Stimulated activated memory B cell treated with anti-CD40 and anti-IgM and Interleukin-4, amounts not matched to agents 10 μg/mL and 1 μg/mL and 100 μg/mL, for 72 hours (primary cell): ENCODE measurements at places on chromosomes 1 and 21.
A peak's percentile ranks its signal among the peaks of the same experiment; 100 is the strongest.

- ATAC-seq, result no peak
Measured at GRCh38 chr1:199550199-199551065, 477.1 kb upstream of the NR5A2 start.

GRCh38 chr1:220121791-220122530 lies 28.0 kb downstream of the IARS2 start:
- ATAC-seq, result no peak

- ATAC-seq, result no peak
Measured at GRCh38 chr21:18340387-18340942, 63.1 kb downstream of the TMPRSS15 start.

- ATAC-seq, result no peak
Measured at GRCh38 chr1:91655912-91656449, 155.3 kb downstream of the CDC7 start.

DNA sequence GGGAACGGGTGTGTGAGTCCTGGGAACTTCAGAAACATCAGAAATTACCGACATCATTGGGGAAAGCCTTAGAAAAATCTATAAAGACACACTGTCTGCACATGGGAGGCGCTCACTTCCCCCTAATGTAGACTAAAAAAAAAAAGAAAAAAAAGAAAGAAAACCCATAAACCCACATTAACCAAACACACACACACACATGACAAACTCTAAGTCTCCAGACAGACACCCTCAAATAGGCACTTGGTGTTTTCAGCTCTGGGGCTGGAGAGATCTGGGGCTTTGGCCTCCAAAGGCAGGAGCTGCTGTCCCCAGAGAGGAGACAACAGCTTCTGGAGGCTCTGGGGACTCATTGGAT lies 13.2 kb upstream of the SDHB start:
- no peak for ATAC-seq

GRCh38 chr1:67953301-67953700 lies 97.1 kb downstream of the DIRAS3 start:
- no peak for ATAC-seq

DNA sequence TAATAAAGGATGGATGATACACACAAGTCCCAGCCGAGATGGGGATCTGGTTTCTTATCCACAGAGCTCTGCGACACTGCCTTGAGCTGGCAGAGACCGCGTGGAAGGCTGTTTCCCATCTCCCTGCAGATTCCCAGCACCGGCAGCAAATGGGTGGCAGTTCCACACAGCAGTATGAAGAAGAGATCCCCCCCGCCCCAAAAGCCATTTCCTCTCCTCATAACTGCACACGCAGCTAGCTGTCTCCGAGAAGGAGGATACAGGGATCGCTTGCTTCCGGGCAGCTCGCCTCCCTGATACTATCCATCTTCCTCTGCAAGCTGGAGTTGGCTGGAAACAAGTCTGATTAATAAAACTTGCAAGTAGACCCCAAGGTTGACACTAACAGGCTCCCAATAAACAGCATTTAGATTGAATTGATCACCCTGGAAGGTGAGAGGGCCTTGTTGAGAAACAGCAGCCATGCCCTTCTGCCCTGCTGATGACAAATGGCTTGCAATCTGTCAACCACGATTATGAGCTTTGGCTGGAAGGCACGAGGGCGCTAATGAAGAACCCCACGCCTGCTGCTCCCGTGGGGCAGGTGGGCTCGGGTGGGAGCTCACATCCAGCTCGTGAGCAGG lies 642.3 kb downstream of the AJAP1 start:
- ATAC-seq, result no peak

DNA sequence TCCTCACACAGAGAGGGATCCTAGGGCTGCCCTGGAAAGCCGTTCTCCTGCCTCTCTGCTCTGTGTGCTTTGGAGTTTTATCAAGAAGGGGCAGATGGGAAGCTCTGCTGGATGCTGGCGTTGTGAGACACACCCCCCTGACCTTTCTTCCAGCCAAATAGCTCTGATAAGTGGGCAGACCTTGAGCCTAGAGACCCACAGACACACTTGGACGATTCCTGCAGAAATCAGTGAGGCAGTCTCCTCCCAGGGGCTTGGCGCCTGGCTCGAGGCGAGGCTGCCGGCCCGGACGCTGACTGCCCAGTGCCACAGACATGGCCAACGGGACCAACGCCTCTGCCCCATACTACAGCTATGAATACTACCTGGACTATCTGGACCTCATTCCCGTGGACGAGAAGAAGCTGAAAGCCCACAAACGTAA lies at the start of gene MRAP:
TSS of gene MRAP (plus strand) at position 198 of the 424 bp plus-strand sequence. CDS start at position 315, 117 bp downstream.
- no peak for ATAC-seq

GRCh38 chr1:207115269-207115668 lies 11.2 kb downstream of the C4BPA start:
- no peak for ATAC-seq

DNA sequence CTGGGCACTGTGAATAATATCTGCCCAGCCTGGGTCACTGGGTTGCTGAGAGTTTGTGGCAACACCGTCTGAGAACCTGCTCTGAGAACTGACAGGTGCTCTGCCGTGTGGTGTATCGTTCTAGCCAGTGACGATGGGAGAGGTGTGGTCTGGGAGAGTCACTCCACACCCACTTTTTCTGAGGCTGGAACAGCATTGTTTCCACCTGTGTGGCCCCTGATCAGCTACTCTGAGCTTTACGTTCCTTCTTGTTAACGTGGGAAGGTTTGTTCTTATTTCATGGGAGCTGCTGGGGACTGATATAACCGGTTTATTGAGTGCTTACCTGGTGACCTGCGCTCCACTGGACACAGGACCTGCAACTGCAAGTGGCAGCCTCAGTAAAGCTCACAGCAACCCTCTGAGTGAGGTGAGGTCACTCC lies 34.8 kb upstream of the TENT5C start:
- peak; percentile 54 for ATAC-seq

- no peak for ATAC-seq
Measured at GRCh38 chr1:185318431-185319138, 1.5 kb upstream of the IVNS1ABP start.

DNA sequence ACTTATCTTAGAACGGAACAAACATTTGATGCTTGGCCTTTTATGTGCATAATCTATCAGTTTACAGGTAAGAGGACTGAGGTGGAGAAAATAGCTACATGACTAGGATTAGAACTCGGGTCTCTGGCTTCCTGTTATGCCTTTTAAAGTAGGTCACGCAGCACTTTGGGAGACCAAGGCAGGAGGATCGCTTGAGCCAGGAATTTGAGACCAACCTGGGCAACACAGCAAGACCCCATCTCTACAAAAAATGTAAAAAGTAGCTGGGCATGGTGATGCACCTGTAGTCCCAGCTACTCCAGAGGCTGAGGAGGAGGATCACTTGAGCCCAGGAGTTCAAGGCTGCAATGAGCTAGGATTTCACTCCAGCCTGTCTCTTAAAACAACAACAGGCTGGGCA lies 81.9 kb upstream of the AKT3 start:
- ATAC-seq, result no peak

GRCh38 chr1:33013791-33014190 lies 22.9 kb downstream of the AK2 start:
- no peak for ATAC-seq

- no peak for ATAC-seq
Measured at GRCh38 chr1:180233191-180234011, 3.3 kb downstream of the LHX4 start.

DNA sequence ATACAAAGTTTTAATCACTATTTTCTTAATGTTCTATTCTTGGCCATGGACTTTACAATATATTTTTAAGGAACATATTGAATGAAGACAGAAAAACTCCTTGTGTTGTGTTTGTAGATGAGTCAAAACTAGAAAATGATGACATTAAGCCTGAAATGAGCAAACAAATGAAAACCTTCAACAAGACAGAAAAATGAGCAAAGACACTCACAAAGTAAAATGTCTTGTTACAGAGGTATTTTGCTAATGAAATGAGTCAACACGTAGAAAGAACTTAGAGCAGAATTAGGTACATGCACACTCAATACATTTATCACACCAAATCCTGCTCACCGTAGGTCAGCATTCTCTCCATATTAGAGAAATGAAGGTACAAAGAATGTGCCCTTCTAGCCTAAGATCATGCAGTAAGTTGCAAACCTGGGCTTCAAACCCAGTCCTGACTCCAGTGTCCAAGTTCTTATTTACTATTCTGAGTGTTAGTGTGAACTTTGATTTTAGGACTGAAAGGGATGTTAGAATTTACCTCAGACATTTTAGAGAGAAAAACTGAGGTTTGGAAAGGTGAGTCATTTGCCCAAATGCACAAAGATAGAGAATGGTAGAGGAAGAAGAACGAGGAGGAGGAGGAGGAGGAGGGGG lies 133.9 kb upstream of the SGIP1 start:
- ATAC-seq, result no peak

GRCh38 chr1:210332719-210333398 lies 4.2 kb downstream of the HHAT start:
- ATAC-seq, result peak; percentile 87

DNA sequence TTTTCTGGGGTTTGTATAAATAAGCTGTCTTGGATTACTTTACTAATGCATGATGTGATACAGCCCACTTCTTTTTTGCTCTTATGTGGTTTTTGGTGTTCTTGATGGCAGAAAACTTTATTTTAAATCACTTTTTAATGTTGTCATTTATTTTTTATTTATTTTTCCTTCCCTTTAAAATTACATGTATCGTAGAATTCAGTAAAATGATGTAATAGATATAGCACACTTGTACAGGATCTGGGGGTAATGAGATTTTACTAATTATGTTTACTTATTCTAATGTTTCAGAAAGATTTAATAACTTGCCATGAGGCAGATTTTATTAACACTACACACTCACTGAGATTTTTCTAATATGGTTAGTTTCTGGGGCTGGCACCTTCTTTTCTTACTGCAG lies 701 bp upstream of the B3GALT2 start:
- ATAC-seq, result no peak

GRCh38 chr1:209886219-209886536 lies 51.8 kb upstream of the SYT14 start:
- ATAC-seq, result no peak

- ATAC-seq, result peak; percentile 75
Measured at GRCh38 chr1:156623946-156624813, 5.0 kb downstream of the HAPLN2 start.

GRCh38 chr21:25964015-25964414 lies 206.6 kb downstream of the APP start:
- no peak for ATAC-seq

DNA sequence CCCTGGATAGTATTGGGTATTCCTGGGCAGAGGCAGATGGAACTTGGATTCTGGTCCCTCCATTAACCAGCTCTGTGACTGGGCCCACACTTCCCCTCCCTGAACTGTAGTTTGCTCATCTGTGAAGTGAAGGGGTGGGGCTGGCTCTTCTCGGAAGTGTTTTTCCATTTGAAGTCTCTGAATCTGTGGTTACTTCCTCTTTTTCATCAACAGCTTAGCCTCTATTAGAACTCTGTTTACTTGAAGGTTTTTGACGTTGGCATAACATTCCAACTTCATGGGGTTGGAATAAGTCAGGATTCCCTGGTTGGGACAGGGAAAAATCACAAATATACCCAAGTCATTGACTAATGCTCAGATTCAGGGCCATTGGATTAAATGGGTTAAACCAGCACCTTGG lies 3.6 kb downstream of the KIAA0040 start:
- ATAC-seq, result peak; percentile 86

DNA sequence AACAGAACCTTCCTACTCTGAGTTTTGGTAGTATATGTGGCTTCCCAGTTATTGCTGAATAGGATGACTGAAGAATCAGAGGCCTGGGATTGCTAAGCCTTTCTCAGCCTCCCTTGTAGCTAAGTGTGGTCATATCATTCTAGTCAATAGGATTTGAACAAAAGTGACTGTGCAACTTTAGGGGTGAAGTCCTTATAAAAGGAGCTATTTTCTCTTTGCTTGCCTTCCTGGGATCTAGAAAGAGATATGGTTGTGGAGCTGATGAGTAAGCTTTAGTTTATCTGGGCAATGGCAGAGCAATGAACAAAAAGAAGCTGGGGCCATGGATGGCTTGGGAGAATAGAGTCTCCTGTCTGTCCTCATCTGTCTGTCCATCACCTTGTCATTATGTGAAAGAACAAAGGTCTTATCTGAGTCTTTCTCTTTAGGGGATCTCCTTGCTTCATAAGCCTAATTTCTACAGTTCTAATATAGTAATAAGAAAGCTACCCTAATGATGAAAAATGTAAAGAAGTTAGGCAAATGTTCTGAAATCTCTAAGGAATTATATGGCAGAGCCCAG lies 91.5 kb downstream of the TENT5C start:
- no peak for ATAC-seq
